ENCODE measurements at places on chromosomes 12 and 14. TPM values are rescaled to one million over a fixed set of nuclear protein-coding genes. Genes with fewer than 3 reads are reported as not detected.

The IL23A gene
- total RNA-seq = not detected

The TRPV4 gene
- total RNA-seq = 3.4 TPM

The PAN2 gene
- 5.5 TPM for total RNA-seq

The VRTN gene
- total RNA-seq = not detected

The GDF3 gene
- 0.74 TPM for total RNA-seq

The KRT74 gene
- total RNA-seq = not detected

The CDH24 gene
- total RNA-seq = 16.7 TPM

The ABCB9 gene
- 8.3 TPM for total RNA-seq

The KRT78 gene
- not detected for total RNA-seq

The C12orf60 gene
- 1.1 TPM for total RNA-seq

The CD4 gene
- not detected for total RNA-seq

The NRIP2 gene
- total RNA-seq = not detected

The CD163 gene
- not detected for total RNA-seq

The RAD51AP1 gene
- total RNA-seq = 28.1 TPM

The RNF212B gene
- total RNA-seq = not detected

The JAG2 gene
- total RNA-seq = 52.0 TPM

The DUSP16 gene
- total RNA-seq = 11.1 TPM

The ACADS gene
- 21.8 TPM for total RNA-seq

The NFKBIA gene
- 151 TPM for total RNA-seq

The TAS2R30 gene
- total RNA-seq = 0.20 TPM

The FAM186B gene
- not detected for total RNA-seq

The RNFT2 gene
- 2.3 TPM for total RNA-seq

The MGP gene
- 38.0 TPM for total RNA-seq

The WIF1 gene
- not detected for total RNA-seq

The RTN1 gene
- total RNA-seq = 0.87 TPM

The GLT8D2 gene
- total RNA-seq = 1.5 TPM

The SYT1 gene
- total RNA-seq = 6.2 TPM

The WBP11 gene
- total RNA-seq = 23.3 TPM

The C12orf54 gene
- total RNA-seq = not detected

The GSC gene
- total RNA-seq = not detected

The AKAP3 gene
- 1.3 TPM for total RNA-seq

The TMED8 gene
- 8.1 TPM for total RNA-seq

The CPNE6 gene
- total RNA-seq = not detected

All from mammary microvascular endothelial cell (primary cell).